Fibroblast of villous mesenchyme (primary cell): ENCODE measurements at places on chromosomes 2 and 18.

DNA sequence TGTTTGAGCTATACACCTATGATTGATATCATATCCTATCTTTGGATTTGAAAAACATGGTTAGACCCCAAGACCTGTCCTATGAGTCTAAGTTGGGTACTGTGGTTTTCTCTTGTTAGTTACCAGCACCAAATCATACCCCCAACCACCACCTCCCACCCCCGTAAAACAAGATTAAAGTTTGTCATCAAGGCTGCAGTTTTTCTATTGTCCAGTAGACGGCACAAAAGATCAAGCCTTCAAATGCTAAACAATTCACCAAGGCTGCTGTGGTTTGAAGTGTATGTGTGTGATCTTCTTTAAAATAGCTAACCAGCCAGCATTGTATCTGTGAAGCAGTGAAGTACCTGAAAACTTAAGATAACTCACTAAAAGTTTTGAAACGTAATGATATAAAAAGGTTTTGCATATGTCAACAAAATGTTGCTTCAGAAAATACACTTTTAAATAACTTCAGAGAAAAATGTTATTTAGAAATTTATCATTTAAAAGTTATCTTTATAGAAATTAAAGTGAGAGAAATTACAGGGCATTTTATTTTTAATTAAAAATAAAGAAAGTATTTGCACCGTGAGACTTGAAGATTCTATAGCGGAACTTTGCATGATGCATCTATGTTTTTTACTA is 5.8 kb upstream of the MEIS1 start:
- DNase-seq, result peak; percentile 76

- no peak for DNase-seq
These were observed 89.4 kb downstream of the PMS1 start for GRCh38 chr2:189873696-189874095.

GRCh38 chr18:70523035-70523791 is 234.4 kb downstream of the SOCS6 start:
- DNase-seq, result no peak

- no peak for DNase-seq
These were observed 190.7 kb upstream of the CCDC68 start for GRCh38 chr18:55149994-55150393.

- DNase-seq, result no peak
These were observed 58.2 kb downstream of the REL start for GRCh38 chr2:60939622-60940021.

GRCh38 chr18:76530846-76531245 is 35.8 kb upstream of the ZNF516 start:
- no peak for DNase-seq

DNA sequence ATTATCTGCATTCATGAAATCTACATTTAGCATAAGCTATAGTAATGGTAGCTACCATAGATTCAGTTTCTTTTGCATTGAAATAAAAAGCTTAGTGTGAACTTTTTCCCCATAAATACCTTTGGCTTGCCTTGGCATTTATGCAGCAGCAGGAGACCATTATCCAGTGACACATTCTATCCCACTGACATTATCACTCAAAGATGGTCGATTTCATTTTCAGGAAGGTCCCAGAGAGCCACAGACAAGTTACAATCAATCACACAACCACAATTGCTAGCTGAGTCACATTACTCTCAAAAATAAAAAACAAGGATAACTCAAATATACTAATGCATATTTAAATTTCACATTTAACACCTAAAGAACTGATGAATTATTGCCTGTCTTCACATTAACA is 512.7 kb upstream of the CDH2 start:
- DNase-seq, result no peak

DNA sequence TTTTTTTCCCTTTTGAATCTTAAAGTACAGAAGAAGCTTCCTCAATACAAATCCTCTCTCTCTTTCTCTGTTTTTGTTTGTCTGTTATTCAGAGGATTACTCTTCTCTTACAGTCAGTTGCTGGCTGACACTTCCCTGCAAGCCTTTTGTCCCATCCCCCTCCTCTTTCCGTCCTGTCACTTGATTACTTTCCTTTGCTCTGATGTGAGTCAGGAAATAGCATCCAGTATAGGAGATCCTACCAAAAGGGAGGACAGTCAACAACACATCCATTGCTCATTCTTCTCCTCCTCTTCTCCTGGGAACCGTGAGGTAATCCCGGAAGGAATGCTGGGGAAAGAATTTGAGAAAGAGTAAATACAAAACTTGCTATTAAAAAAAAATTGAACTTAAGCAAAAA is 79.3 kb upstream of the SCN7A start:
- DNase-seq, result peak; percentile 5

- DNase-seq, result peak; percentile 1
These were observed 99.0 kb downstream of the CPS1 start for GRCh38 chr2:210655229-210655975.

- no peak for DNase-seq
These were observed 44.5 kb downstream of the DOCK10 start for GRCh38 chr2:224997802-224998201.

DNA sequence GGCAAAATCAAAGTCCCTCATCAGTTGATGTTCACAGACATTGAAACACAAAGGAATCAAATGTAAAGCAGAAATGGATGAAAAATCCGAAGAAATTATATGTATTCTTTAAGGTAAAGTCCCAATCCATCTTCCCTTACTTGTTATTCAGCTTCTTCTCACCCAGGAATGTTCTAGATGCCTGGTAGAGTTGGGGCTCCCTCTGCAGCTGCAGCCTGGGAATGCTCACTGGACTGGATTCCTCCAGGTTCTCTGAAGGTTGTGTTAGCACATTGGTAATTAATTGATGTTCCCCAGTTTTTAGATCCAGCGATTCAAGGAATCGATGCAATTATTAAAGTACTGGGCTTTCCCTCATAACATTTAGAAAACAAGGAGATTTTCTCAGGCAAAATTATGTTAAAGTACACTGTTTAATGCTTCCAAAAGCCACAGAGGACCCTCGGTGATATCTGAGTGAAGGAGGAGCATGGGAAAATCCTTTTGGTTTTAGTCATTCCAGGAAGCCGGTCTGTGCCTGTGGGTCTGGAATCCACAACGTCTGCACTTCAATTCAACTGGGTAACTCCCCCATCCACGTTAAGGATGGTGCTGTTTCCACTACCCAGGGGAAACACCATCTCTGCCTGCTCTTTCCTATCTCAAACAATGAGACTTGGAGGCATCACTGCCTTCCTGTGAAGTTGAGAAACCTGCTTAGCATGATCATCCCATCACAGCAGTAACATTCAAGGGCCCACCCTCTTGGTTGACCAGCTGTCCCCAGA is 22.0 kb downstream of the NTSR2 start:
- peak; percentile 24 for DNase-seq

- DNase-seq, result peak; percentile 96
These were observed 26.0 kb upstream of the FOSL2 start for GRCh38 chr2:28366496-28367282.

DNA sequence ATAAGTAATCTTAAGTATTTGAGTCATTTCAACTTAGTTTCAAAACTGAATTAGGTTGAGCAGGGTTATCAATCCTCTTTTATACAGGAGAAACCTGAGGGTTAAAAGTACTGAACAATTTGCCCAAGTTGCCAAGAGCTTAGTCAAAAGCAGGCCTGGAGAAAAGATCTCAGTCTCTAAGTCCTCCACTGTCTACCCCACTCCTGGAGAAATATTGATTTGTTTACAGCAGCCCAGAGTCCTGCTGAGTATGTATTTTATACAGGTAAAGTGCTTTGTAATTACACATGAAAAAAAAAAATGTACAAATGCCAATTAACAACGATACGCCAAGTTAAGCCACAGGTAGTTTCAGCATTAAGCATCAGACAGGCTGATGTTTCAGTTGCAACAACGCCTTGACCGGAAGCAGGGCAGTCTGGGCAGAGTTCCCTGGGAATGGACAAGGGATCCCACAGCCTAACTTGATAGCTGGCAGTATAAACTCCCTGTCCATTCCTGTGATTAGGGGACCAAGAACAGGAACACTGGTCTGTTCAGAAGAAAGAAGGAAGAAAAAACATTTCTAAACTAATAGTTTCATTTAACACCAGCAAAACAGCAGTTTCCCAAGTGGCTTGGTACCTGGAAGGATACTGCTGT is 132.9 kb downstream of the MYO5B start:
- DNase-seq, result no peak
